Dermis lymphatic vessel endothelial cell (primary cell): ENCODE measurements at places on chromosomes 16 and 17. TPM values are rescaled to one million over a fixed set of nuclear protein-coding genes. Genes with fewer than 3 reads are reported as not detected.

MT4 gene
- total RNA-seq: not detected in 2 replicates

IL21R gene
- total RNA-seq: 0.09 and 0.22 TPM in 2 replicates

SLC38A8 gene
- not detected in 2 replicates for total RNA-seq

MILR1 gene
- total RNA-seq: 0.52 and 0.76 TPM in 2 replicates

C17orf113 gene
- total RNA-seq: 0.22 and 0.26 TPM in 2 replicates

TAT gene
- total RNA-seq: not detected in 2 replicates

RDM1 gene
- total RNA-seq: 0.22 TPM in 1 of 2 replicates, not detected in the other

CFAP97D1 gene
- not detected in 2 replicates for total RNA-seq

ZNF821 gene
- 7.2 and 8.0 TPM in 2 replicates for total RNA-seq

KRT36 gene
- total RNA-seq: 0.22 and 0.34 TPM in 2 replicates

TPSG1 gene
- not detected in 2 replicates for total RNA-seq

SGCA gene
- total RNA-seq: not detected in 2 replicates

ULK2 gene
- total RNA-seq: 22.9 and 42.2 TPM in 2 replicates

CES1 gene
- 0.17 and 0.65 TPM in 2 replicates for total RNA-seq

HLF gene
- total RNA-seq: not detected in 2 replicates

PRR29 gene
- 0.54 and 0.60 TPM in 2 replicates for total RNA-seq

P4HB gene
- 517 and 746 TPM in 2 replicates for total RNA-seq

SLC52A1 gene
- total RNA-seq: under 0.01 and 0.17 TPM in 2 replicates

GAS7 gene
- 6.5 and 9.5 TPM in 2 replicates for total RNA-seq

KREMEN2 gene
- under 0.01 TPM in 1 of 2 replicates, not detected in the other for total RNA-seq

CACNG5 gene
- not detected in 2 replicates for total RNA-seq
